ENCODE measurements at places on chromosomes 1 and 21.
A peak's percentile ranks its signal among the peaks of the same experiment; 100 is the strongest.

GRCh38 chr1:202956969-202957368 is 1.1 kb downstream of the ADIPOR1 start:
- no peak for DNase-seq

- no peak for DNase-seq
Measured at GRCh38 chr1:27135541-27136235, 19.2 kb downstream of the SLC9A1 start.

GRCh38 chr1:215052256-215053015 is 30.1 kb upstream of the KCNK2 start:
- no peak for DNase-seq

DNA sequence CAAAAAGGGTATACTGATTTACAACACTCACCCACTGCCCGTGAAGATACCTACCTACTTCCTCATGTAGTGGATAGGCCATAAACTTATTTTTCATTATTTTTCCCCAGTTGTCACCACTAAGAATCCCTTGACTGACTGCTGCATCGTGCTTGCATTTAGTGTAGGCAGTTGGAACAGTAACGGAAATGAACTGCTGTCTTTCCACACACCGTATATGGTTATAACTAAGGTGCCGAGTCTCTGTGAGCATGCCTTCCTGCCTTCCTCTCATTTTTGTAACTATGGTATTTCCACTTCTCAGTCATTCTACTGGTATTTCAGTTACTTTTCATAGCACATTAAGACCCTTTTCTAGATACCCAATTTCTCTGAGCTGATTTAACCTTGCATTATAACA is 36.4 kb downstream of the SLC35F3 start:
- DNase-seq: no peak

DNA sequence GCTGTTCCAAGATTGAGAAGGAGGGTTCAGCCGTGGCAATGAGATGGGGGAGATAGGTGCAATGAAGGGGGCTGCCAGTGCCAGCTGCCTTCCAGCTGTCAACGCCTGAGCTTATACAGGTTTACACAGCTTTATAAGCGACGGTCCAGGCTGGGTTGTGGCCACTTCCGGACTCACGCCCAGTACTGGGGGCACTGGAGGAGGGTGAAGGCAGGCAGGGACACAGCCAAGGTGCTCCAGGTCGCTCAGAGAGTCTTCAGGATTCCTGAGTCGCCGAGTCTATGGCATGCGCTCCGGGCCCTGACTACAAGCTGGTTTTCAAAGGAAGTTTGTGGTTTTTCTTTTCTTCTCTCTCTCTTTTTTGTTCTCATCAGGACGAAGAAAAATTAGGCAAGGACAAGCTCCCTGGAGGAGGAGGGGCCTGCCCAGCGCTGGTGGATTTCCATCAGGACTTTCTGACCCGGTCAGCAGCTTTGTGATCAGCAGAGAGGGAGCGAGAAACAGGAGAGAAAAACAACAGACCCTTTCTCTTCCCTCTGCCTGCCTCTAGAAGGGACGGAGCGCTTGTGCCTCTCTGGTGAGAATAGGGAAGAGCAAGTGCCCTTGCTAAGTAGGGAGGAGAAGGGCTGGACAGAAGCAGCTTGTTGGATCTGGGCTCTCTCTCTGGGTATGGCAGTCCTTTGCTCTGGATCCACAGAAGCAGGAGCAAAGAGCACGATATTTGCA is at the start of gene MINDY1:
TSS of gene MINDY1 (minus strand) at position 576 of the 726 bp plus-strand sequence. CDS start 4,285 bp downstream, outside the sequence.
- peak; percentile 47 for DNase-seq

GRCh38 chr21:26112127-26112742 is 58.3 kb downstream of the APP start:
- DNase-seq: no peak

DNA sequence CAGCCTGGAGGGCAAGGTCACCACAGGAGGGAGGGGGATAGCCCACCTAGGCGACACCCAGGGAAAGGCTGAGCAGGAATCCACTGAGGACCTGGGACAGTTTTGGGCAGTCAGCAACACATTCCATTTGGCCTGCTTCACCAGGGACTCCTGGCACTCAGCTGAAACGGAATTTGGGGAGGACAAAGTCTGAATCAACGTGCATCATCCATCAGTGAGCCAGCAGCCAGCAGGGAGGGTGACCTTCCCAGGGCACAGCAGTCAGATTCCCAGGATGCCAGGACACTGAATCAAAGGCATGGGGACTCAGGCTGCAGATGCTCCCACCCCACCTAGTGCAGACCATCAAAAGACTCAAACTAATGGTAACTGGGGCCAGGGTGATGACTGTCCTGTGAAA is 4.6 kb downstream of the SH3BP5L start:
- DNase-seq: no peak

DNA sequence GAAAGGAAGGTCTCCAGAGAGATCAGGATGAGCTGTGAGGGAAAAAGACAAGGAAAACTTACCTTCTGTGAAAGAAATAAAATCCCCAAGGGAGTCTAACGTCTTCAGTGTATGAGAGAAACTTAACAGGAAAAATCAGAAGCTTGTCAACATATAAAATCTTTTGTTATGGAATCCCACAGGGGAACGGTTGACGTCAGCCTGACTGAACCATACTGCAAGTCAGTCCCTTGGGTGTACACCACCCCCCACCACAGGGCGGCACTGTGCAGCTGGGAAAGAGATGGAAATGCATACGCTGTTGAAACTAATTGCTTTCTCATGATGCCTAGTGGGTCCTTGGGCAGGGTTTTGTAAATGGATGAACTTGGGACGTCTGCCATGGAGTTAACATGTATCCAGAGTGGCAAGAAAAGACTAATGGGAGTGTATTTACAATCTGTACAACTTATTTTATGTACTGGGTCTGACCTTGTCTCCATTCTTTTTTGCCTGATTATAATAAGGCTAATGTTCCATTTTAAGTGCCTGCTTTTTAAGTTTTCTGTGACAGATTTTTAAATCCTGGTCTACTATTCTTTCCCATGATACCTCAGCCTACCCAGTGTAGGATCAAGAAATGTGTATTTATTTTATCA is 22.7 kb downstream of the UTP25 start:
- peak; percentile 5 for DNase-seq

All from CD4-positive, alpha-beta T cell treated with Interleukin-1 beta for 1 hour (primary cell).